Trophoblast cell (in vitro differentiated cells and primary cell): ENCODE measurements at places on chromosomes 1 and 21.

DNA sequence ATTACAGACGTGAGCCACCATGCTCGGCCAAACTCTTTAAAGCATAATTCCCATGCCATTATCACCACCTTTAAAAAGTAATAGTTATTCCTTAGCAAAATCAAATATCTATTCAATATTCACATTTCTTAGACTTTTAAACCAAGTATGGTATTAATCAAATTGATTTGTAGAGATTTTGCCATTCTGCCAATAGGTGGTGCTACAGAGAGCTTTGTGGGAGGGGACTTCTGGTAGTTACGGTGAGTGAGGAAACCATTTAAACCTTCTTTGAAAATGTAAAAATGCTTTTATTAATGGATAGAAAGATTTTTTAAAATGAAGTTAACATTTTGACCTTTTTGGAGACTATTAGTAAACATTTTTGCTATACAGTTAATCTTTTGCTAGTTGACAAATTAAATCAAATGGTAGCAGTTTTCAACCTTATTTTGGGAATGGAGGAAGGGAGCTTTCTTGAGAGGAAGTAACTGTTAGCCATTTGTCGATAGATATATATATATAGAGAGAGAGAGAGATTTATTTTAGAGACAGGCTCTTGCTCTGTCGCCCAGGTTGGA, 19.3 kb downstream of the IARS2 start:
- no peak for DNase-seq

DNA sequence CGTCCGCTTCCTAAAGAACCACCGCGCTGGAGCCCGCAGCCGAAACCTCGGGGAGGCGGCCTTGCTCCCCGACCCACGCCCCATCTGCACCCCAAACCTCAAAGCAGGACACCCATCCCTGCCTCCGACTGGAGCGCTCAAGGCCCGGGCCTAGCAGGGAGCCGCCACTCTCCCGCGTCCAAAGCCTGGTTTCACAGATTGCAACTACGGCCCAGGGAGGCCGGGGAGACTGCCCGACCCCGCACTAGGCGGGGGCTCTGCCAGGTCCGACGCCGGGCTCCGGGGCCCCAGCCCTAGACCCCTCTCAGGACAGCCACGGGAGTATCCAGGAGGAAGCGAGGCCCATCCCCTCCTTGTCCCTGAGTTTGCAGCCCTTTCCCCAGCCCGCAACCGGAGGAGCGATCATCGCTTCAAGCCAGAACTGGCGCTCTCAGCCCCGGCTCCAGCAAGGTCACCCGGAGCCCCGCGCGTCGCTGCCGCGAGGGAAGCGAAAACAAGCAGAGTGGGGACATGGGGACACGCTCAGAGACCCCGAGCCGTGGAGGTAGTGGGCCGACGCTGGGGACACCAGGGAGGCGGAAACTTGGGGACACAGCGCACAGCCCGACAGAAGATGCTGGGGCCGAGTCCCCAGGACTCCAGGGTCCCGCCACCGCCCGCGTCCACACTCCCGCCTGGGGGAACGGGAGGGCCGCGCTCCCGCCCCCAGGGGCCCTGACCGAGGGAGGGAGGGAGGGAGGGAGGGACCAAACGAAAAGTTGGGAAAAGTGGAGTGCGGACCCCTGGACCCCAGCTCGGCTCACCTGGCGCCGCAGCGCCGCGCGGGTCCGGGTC, 433 bp downstream of the TMEM200B start:
- no peak for DNase-seq

- DNase-seq: no peak
Measured at GRCh38 chr1:218426343-218426657, 81.2 kb downstream of the TGFB2 start.

GRCh38 chr1:71510725-71511124, 429.9 kb upstream of the ZRANB2 start:
- no peak for DNase-seq

GRCh38 chr1:109850827-109851226, 59.8 kb upstream of the CSF1 start:
- no peak for DNase-seq

- no peak for DNase-seq
Measured at GRCh38 chr21:42796327-42797062, 82.8 kb downstream of the WDR4 start.

DNA sequence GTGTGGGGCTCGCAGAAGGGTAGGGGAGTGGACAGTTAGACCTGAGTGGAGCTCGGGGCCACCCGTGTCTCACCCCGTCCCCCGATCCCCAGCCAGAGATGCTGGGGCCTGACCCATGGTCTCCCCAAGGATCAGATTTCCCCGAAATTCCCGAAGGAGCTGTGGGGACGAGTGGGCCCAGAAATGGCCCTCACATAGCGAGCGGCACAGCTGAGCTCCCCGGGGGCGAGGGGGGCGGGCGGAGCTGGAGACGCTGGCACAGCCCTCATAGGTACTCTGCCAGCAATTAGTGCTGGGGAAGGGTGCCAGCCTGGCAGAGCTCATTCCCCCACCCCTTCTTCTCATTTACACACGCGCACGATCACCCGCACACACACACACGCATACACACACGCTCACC, 9.2 kb downstream of the CASZ1 start:
- no peak for DNase-seq

DNA sequence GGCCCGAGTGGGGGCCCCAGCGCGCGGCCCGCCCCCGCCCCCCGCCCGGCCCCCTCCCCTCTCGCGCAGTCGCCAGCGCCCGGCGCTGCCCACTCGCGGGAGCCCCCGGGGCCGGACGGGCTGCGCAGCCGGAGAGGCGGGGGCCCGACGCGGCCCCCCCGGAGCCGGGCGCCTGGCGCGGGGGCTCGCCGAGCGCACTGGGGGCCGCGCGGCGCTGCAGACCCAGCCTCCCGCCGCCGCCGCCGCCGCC, 146 bp upstream of the ZNF362 start:
- no peak for DNase-seq

GRCh38 chr1:161784968-161785367, 18.8 kb downstream of the ATF6 start:
- DNase-seq: no peak

- no peak for DNase-seq
Measured at GRCh38 chr1:84202126-84202525, 58.1 kb downstream of the PRKACB start.

- no peak for DNase-seq
Measured at GRCh38 chr1:85058786-85059185, 10.5 kb upstream of the MCOLN3 start.

- no peak for DNase-seq
Measured at GRCh38 chr21:15751546-15751945, 21.8 kb downstream of the USP25 start.

DNA sequence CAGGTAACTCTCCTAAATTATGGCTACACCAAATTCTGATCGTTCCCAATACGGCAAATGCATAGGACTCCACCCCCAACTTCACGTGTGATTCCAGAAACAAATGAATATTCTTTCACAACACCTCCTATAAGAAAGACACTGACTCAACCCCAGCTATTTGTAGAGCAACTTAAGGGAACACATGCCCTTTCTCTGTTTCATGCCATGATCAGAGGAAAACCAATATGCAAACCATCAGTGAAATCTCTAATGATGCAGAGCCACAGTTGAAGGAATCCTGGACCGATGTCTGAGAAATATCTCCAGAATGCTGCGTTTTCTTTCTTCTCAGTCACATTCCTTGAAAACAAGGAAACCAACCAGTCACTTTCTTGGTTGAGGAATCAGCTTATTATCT, 164.2 kb upstream of the PTBP2 start:
- peak; percentile 10 for DNase-seq

DNA sequence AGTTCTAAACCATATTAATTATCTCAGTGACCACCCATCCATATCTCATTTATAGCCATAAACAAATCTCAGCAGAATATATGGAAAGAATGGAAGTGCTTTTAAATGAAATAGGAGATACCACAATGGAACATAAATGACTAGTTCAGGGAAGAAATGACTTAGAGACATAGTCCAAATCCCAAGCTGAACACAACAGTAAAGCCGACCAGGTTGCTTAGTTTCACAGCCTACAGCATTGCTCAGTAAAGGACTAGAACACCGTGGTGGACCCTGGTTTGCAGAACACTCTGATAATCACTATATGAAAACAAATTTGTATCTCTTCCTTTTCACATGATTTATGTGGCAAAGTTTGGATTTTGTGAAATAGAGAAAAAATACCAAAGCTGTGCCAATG, 40.3 kb downstream of the MYSM1 start:
- DNase-seq: no peak

DNA sequence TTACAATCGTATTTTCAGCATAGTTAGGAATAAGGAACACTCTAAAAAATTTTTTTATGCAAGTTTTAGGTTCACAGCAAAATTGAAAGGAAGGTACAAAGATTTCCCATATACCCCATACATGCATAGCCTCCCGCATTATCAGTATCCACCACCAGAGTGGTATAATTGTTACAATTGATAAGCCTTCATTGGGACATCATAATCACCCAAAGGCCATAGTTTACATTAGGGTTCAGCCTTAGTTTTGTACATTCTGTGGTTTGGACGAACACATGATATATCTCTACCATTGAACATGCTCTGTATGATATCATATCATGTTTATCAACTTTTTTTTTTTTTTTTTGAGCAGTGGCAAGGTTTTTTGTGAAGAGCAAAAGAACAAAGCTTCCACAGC, 180.0 kb downstream of the SDCCAG8 start:
- DNase-seq: no peak

GRCh38 chr21:42793774-42794173, 85.6 kb downstream of the WDR4 start:
- DNase-seq: no peak

DNA sequence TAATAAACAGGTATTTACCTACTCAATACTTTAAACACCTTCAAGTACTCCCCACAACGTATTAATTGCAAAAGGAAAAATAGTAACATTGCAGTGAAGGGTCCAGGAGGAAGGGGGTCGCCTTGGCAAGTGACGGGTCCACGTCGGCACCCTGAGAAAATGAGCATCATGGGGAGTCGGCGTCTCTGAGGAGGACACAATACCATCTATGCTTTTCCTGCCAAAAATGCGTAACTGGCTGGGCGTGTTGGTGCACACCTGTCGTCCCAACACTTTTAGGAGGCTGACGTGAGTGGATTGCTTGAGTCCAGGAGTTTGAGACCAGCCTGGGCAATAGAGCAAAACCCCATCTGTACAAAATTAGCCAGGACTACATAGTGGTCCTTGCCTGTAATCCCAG, 7.3 kb downstream of the FTCD start:
- no peak for DNase-seq

- peak; percentile 40 for DNase-seq
Measured at GRCh38 chr1:155979597-155980343, 1.4 kb upstream of the ARHGEF2 start.

GRCh38 chr1:101250656-101251272, 13.9 kb downstream of the S1PR1 start:
- no peak for DNase-seq

- DNase-seq: no peak
Measured at GRCh38 chr1:188140958-188141357, 1312.2 kb downstream of the PLA2G4A start.

DNA sequence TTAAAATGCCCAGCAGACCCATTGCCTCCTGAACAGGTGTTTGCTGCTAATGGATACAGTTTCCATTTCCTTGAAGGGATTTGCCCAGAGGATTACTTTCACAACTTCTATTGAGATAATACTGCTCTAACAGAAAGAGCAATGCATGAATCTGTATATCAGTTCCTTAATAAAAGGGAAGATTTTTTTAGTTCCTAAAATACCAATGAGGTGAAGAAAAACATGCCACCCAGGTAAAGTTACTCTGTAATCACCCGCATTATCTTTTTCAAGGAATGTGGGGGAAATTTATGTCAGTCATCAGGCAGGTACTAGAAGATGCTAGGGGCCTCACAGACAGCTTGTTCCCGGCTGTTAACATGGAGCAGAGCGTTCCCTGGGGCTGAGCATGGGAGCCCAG, 41.1 kb downstream of the KCNJ15 start:
- DNase-seq: peak; percentile 82

DNA sequence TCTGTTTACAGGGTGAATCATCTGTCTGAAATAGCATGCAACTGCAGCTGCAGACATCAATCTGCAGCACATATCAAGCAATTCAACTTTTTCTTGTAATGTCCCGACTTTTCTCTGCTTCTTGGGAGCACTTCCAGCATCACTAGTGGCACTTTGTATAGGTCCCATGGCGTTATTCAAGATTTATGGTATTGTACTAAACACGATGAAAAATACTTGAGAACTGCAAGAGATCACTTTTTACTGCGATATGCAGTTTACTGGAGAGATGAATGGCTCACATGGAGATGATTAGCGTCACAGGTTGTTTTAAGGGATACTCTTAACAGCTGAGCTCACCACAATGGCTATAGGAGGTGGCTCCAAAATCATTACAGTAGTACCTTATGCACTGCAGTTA, 7.2 kb upstream of the SCMH1 start:
- no peak for DNase-seq

DNA sequence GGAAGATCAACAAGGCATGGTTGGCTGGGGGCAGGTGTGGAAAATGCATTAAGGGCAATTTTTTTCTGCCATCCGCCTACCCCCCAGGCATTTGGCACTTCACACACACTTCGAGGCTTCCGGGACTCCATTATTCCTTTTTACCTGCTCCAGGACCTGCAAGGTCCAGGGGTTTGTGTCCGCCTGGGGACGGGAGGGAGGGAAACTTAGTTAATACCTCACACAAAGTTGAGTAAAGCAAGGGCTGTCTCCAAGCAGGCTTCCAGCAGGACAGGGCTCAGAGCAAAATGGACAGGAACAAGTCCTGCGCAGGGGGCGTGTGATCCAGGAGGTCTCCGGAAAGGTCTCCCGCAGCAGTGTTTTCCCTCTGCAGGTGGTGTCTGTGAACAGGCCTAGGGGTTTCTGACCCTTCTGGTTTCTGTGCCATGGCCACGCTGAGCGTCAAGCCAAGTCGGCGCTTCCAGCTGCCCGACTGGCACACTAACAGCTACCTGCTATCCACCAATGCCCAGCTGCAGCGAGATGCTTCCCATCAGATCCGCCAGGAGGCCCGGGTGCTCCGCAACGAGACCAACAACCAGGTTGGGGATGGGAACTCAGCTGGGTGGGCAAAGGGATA, 712 bp downstream of the TEKT2 start:
- no peak for DNase-seq

DNA sequence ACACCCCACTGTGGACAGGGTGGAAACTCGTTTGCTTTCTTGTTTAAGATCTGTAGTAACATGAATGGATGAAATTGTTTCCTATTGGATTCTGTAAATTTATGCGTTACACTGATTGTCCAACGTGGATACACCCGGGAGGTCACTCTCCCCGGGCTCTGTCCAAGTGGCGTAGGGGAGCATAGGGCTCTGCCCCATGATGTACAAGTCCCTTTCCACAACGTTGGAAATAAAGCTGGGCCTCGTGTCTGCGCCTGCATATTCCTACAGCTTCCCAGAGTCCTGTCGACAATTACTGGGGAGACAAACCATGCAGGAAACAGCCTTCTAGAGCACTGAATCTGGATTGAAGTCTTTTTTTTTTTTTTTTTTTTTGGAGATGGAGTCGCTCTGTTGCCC, 1.4 kb downstream of the RCC1 start:
- DNase-seq: no peak

DNA sequence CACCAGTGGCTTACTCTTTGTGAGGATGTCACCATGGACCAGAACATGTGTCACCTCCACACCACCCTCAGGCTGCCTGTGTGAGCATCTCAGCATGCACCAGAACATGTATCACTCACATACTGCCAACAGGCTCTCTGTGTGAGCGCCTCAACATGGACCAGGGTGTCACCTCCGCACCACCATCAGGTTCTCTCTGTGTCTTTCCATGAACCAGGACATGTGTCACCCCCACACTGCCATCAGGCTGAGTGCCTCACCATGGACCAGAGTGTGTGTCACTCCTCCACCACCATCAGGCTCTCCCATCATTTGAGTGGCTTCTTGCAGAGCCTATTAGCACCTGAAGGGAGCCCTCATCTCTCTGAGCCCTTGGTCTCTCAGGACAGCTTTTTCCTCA, 125.2 kb downstream of the ZNF648 start:
- no peak for DNase-seq

GRCh38 chr1:185284116-185284515, 32.9 kb downstream of the IVNS1ABP start:
- DNase-seq: peak; percentile 62
